ENCODE measurements at places on chromosomes 5 and 9. TPM values are rescaled to one million over a fixed set of nuclear protein-coding genes. Genes with fewer than 3 reads are reported as not detected.

GRCh38 chr5:142360607-142361120, 35.8 kb upstream of the SPRY4 start:
- no peak for DNase-seq

- DNase-seq = no peak
Measured at GRCh38 chr5:55885359-55885758, 34.2 kb downstream of the IL31RA start.

GRCh38 chr5:13558408-13558807, 386.1 kb downstream of the DNAH5 start:
- no peak for DNase-seq

The TNFSF8 gene
- 50.3 TPM for total RNA-seq

GRCh38 chr5:68217528-68217927, 2.0 kb downstream of the PIK3R1 start:
- no peak for DNase-seq

The NRARP gene
- 8.9 TPM for total RNA-seq

- DNase-seq = no peak
Measured at GRCh38 chr5:91607675-91608074, 224.6 kb upstream of the ARRDC3 start.

GRCh38 chr5:62314213-62314830, 8.3 kb downstream of the KIF2A start:
- DNase-seq = no peak

DNA sequence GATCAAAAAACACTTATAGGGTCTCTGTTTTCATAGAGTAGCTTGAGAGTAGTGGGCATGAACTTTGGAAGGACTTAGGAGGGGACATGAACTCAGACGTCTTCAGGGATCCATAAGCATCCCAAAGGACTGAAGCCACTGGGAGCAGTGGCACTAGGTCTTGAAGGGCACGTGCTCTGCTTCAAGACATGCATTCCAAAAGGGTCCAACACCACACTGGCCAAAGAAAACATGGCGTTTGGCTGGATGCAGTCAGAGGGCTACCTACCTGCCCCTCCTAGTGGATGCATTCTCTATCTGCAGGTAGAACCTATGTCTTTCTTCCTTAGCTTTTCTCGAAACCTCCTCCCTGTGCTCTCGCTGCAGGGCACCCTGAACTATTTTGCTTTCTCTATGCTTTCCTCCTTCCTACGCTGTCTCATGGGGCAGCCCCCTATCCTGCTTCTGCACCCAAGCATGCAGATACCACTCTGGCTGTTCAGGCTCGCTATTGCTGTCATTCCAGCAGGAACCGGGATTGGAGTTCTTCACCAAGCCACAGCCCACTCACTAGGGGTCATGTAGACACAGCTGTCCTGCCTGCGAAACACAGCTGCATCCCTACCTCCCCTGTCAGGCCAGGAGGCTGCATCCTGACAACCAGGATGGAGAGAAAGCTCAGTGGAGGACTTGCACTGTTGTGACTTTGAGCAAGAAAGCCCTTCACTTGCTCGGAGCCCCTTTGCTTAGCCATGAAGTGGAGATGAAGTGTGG, 11.9 kb downstream of the FAM240B start:
- peak; percentile 2 for DNase-seq

The SEMA6A gene
- total RNA-seq = not detected

GRCh38 chr5:2283481-2284045, 400.8 kb upstream of the IRX4 start:
- no peak for DNase-seq

DNA sequence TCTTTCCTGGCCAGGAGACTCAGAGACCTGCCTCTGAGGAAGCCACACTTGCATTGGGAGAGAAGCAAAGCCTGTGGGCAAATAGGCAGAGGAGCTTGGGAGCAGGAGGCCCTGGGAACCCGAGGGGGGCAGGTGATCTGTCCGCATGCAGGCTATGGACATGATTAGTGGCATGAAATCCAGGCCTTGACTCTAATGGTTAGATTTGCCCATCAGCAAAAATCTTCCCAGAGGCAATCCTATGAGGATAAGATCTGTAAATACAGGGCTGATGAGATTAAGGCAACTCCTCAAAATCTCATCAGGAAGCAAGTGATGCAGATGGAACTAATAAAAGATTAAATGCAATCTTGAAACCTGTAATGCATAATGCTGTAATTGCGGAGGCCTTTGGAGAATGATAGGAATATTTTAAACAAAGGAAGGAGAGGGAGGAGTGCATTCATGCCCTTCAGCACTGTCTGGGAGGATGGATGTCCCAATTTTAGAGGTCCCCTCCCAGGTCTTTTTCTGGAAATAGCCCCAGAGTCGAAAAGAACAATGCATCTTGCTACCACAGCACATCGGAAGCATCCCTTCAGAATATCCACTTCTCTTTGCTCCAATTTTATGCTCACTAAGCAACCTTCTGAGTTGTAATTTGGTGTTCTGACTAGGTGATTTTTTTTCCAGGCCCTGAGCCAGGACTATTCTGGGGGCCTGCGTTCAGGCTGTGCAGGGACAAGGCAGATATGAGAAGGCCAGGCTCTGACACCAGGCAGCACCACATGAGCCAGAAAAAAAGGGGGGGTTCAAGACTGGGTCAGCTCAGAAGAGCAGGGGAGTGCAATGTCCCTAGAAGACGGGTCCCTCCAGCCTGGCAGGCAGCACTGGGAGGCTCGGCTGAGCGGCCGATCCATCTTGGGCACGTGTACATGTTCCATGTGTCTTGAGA, 66.5 kb downstream of the MED10 start:
- DNase-seq = no peak

DNA sequence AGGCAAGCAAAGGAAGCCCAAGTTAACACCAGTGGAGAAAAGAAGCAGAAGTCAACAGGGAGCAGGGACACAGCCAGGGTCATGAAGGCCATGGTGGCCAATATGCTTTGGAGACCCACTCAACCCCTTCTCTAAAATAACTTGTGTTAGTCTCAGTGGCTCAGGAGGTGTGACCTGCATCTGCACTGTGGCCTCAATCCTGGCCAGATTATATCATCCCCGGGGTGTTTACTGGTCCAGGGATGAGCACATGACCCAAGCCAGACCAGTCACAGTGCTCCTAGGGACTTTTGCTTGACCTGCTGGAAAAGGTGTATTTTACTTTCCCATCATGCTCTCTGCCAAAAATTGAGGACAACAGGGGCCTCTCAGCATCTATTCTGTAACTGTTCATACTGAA, 105.2 kb downstream of the DPYSL3 start:
- DNase-seq = no peak

DNA sequence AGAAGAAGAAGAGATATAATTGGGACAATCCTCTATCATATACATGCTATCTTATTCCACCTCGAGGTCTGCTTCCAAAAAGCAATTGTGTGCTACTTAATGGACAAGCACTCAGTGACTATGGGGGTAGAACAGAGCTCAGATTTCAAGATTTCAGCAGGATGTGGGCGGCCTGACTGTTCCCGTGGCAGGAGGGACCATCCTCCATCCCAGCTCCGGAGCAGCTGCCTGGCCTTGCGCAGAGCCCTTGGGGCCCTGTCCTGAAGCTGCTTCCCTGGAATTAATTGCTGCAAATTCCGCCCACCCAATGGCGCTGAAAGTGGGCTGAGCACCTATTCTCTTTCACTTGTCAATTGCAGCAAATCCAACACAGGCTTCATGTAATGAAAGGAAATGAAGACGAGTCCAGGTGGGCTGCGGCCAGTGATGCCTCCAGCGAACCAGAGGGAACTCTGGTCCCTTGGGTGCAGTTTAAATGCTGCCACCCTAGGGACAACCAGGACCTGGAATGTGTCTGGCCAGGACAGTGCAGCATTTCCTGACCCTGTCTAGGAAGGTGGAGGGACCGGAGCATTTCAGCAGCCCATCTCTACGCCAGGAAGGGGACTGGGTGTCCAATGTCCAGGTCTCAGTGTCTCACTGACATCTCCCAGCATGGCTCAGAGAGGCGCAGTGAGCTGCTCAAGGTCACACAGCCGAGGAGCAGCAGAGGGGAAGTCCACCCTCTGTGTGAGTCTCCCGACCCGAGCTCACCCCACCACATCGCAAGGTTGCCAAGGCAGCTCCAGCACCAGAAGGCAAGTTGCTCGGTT, 50.5 kb upstream of the FCN1 start:
- no peak for DNase-seq

DNA sequence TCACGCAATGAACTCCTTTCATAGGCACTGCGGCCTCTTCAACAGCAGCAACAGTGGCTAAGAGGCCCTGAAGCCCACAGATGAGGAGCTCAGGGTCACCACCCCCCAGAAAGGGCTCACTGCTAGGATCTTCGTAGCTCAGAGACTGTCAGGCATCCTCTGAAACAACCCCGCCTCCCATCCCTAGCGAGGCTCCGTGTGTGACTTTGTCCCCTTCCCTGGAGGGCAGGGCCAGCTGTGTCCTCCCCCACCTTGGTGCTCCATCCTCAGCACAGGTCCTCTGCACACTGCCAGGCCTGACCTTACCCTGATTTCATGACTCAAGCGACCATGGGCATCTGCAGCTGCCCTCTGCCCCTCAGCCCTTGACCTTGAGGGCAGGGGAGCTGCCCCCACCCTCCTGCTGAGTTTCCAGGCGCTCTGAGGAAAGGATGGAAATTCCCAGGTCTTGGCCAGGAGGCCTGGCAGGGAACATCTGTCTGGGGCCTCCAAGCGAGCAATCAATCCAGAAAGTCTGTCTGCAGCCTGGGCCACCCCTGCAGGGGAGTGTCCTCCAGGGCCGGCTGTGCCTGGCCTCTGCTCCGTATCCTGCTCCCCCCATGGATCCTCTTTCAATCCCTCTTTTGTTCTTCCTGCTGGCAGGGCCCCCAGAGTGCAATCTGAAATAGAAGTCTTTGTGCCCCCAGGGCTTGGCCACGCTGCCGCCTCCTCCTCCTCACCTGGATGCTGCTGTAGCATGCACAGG, 6.8 kb upstream of the IRX4 start:
- no peak for DNase-seq

The PURA gene
- 19.0 TPM for total RNA-seq

GRCh38 chr9:125540497-125540896, 166.5 kb downstream of the MAPKAP1 start:
- no peak for DNase-seq

The NOXA1 gene
- total RNA-seq = not detected

DNA sequence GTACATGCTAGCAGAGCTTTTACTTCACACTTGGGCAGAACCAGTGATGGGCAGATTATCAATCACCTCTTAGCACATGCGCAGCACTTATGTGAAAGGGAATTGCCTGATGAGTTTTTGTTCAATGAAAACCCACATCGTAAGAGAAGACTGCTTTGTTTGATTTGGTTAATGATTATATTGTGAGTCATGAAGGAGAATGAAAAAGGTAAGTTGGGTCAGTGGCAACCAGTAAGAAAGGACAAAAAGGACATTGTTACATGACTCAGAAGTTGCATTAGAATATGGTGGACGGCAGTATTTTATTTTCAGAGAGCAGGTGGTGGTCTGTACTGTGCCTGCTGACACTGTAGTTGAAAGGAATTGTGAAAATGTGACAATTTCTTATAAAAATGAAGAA, 127.4 kb downstream of the AOPEP start:
- DNase-seq = no peak

DNA sequence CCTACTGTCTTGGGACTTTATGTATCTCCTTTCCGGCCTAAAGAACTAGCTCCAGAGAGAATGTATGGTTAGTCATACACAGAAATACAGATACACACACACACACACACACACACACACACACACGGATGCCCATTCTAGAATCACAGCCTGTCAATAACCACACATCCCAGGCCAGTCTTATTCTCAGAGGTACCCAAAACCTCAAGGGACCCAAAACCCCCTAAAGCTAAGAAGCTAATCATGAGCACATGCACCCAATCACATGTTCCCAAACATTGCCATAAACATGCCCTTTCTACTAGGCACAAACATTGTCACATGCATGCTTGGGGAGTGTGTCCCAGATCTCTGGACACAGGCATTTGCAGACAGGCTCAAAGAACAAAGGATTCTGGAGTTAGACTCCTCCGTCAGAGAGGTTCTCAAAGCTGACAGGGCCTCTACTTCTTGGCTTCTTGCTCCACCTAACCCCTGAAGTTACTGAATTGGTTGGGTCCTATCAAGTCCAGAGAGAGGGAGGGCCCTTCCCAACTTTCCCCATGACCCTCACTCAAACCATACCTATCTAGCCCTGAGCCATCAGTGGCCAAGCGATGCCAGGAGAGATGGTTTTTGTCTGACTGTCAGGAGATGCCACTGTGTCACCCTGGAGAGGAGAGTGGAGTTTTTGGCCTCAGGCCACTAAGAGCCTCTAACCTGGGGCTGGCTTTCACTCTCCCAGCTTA, 78.7 kb downstream of the NRG2 start:
- DNase-seq = no peak

DNA sequence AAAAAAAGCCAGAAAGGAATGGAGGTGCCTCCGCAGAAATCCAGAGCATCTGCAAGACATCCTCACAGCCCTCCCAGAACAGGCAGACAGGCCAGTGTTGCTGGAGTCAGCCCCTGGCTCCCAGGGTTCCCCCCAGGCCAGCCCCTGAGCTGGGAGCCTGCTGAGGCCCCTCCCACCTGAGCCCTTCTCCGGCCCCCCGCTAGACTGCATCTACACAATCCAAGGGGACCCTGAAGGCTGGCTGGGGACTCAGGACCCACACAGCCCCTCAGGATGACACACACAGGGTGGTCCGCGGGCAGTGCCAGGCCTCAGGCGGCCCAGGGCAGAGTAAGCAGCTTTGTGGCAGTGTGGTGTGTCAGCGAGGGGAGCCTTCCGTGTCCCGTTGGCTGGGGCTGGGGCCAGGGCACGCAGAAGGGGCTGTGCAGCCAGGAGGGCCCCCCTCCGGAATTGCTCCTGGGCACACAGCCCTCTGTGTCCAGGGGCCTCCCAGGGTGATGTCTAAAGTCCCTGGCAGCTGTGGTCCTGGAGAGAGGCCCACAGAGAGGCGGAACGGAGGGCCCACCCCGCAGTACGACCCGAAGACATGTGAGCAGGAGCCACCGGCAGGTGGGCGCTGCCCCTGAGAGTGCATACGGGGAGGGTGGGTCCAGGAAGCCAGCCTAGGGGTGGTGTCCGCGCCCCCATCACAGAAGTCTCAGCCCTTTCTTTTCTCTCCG, 2.9 kb downstream of the TMEM250 start:
- DNase-seq = no peak

GRCh38 chr5:160159991-160160792, 40.9 kb upstream of the PWWP2A start:
- DNase-seq = peak; percentile 25

The IFNK gene
- not detected for total RNA-seq

The IL13 gene
- not detected for total RNA-seq

The CATSPER3 gene
- total RNA-seq = 0.61 TPM

The TIMD4 gene
- total RNA-seq = 0.50 TPM

The DDX31 gene
- total RNA-seq = 28.3 TPM

DNA sequence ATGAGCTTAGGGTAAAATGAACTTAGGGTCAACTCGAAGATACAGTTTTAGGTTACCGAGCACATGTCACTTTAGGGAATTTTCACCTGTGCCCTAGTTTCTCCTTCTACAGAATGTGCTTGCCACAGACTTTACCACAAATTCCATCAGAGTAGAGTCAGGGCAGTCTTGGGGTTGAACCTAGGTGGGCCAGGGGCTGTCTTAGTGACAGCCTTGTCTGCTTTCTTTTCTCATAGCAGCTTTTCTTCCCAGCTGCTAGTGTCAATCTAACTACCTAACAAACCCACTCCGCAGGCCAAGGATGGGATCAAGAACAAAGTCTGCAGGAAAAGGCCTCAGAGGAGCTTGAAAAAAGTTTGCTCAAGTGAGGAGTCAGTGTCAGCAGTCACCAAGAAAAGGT, 458.1 kb upstream of the CDH18 start:
- no peak for DNase-seq

GRCh38 chr9:103014242-103014641, 19.1 kb downstream of the CYLC2 start:
- no peak for DNase-seq

- peak; percentile 85 for DNase-seq
Measured at GRCh38 chr9:100472788-100473275, at the start of gene TMEFF1. Gene TMEFF1, plus strand, starts transcription at chr9:100473149. Its CDS starts 396 bp downstream, at chr9:100473545.
